ENCODE measurements at places on chromosomes 2 and 18.

DNA sequence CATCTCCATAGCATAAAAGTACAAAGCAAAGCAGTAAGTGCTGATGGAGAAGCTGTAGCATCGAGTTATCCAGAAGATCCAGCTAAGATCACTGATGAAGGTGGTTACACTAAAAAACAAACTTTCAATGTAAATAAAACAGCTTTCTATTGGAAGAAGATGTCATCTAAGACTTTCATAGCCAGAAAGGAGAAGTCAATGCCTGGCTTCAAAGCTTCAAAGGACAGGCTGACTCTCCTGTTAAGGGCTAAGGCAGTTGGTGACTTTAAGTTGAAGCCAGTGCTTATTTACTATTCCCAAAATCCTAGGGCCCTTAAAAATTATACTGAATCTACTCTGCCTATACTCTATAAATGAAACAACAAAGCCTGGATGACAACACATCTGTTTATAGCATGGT is 44.0 kb downstream of the METTL8 start:
- no peak for DNase-seq

GRCh38 chr2:231611273-231612108 is 18.8 kb downstream of the TEX44 start:
- peak; percentile 53 for DNase-seq

DNA sequence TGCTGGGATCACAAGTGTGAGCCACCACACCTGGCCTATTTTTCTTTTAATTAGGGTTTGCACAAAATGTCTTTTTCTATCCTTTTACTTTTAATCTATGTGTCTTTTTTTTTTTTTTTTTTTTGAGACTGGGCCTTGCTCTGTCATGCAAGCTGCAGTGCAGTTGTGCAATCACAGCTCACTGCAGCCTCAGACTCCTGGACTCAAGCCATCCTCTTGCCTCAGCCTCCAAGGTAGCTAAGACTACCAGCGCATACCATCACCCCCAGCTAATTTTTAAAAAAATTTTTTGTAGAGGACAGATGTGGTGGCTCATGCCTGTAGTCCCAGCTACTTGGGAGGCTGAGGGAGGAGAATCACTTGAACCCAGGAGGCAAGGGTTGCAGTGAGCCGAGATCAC is 27.1 kb downstream of the ADCY3 start:
- no peak for DNase-seq

GRCh38 chr18:34203866-34204265 is 20.8 kb downstream of the NOL4 start:
- no peak for DNase-seq

GRCh38 chr2:28650266-28650584 is 101.4 kb upstream of the PPP1CB start:
- no peak for DNase-seq
